GM12892 (cell line): ENCODE measurements at places on chromosomes 5 and 9.

DNA sequence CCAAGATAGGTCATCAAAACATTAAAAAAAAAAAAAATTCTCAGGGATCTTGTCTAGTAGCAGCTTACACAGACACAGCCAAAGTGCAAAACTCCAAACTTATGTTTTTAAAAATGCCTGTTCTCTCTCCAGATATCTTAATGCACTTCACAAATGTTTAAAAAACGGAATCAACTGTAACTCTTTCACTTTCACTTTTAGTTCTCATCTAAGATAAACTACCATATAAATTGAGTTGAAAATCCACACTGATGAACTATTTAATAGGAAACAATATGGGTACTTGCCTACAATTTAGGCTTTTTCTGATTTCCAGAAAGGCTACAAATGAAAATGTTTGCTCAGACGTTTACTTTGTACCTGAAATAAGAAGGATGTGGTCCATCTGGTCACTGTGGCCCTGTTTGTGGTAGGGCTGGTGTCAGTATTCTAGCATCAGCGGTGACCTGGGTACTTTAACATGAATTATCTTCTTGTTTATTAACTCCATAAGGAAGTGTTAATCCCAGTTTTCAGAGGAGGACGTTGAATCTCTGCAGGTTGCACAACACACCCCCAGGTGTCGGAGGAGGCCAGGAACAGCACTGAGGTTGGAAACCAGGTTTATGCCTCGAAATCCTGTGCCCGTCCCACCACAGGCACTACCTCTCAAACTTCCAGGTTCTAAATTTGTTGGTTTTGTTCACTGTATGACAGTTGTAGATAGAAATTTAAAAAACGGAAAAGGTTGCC is 13.3 kb upstream of the LPCAT1 start:
- no peak for DNase-seq

DNA sequence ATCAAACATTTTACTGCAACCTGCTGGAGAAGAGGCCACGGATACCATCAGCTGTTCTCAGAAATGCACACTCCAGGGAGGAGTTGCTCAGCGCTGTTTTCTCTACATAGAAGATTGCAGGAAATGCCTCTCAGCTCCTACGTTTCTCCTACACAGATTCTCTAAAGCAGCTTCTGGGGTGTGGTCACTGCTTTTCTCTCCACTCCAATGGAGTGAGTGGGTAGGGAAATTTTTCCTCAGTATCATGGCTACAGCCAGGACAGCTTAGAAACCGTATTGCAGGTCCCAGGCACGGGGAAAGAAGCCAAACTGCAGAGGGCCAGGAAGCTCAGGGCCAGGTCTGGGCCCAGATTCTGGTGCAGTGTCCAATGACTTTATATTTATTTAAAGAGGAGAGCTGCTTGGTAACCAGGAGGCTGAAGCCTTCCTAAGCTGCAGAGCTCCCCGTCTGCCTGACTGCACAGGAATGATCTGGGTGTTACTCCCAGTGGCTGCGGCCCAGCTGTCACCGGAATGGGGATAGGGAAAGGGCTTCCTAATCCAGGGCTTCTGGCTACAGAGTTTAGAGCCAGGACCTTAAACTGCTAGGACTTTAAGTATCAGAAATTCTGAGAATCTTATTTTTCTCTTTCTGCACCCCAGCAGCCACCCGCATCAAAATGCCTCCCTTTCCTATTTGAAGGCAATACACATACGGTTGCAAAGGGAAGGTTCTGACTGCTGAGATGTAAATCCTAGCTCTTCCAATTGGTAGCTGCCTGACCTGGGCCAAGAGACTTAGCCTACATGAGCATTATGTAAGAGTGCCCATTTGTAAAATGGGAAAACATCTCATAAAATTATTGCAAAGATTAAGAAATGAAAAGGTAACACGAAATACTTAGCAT is 1.4 kb upstream of the SPTAN1 start:
- DNase-seq = no peak

DNA sequence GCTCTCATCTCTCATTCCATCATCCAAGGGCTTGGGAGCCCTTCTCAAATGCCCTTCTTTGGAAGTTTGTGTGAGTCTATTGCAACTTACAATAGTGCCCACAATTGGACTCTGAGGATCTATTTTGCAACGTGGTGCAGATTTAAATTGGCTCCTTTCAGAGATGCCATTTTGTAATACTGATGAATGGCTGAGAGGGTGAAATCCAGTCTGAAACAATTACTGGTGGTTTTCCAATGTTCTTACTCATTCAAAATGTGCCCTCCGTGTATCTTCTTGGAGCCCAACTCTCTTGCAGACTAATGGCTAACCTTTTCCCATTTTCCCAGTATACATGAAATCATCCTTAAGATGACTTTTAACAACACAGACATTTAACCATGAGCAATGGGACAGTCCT is 6.1 kb downstream of the ZNF462 start:
- no peak for DNase-seq

DNA sequence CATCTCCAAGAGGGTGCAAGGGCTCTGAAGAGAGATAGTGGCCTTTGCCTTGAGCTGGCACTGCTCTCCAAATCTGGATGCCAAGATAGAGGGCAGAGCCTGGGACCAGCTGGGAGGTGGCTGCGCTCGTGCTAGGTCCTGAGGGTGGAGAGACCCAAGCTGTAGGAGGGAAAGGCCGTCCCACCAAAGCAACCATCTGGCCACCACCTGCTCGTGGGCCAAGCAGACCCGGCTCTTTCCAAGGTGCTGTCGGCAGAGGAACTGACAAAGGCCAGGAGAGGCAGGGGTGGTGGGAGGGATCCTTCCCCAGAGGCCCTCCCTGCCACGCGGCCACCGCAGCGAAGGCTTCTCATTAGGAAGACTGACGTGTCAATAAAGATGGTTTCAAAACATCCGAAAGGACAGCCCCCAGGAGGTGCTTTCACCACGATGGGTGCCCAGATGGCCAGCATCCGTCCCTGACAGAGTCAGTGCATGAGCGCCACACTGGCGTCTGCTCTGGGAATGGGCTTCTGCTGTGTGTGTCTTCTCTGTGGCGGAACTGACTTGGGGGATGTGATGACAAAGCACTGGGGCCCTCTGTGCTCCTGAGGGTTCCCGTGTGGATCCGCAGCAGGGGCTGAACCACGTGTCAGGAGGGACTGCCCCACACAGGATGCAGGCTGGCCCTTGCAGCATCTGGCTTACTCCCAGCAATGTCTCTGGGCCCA is 213.5 kb downstream of the FANCC start:
- DNase-seq = no peak

DNA sequence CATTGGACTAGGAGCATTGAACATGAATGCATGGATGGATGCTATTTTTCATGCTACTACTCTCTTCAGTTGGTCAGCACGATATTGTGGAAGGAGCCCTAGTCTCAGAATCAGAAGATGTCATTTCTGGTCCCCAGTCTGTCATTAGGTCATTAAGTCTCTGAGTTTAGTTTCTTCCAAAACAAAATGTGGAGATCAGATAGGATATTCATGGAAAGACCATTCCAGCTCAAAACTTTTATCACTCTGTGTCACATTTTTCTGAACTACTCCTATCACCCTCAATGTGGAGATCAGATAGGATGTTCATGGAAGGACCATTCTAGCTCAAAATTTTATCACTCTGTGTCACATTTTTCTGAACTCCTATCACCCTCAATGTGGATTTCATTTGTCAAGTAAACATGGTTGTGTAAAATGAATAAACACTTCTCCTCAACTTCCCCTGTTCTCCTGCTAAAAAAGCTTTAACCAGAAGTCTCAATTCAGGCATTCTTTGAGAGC is 296.8 kb downstream of the MRPS30 start:
- DNase-seq = no peak

- no peak for DNase-seq
Observed at GRCh38 chr5:68682400-68683160, 411.2 kb upstream of the SLC30A5 start.

- no peak for DNase-seq
Observed at GRCh38 chr9:112037281-112038016, 137.6 kb downstream of the SUSD1 start.

- no peak for DNase-seq
Observed at GRCh38 chr5:158802941-158803341, 296.8 kb downstream of the EBF1 start.

DNA sequence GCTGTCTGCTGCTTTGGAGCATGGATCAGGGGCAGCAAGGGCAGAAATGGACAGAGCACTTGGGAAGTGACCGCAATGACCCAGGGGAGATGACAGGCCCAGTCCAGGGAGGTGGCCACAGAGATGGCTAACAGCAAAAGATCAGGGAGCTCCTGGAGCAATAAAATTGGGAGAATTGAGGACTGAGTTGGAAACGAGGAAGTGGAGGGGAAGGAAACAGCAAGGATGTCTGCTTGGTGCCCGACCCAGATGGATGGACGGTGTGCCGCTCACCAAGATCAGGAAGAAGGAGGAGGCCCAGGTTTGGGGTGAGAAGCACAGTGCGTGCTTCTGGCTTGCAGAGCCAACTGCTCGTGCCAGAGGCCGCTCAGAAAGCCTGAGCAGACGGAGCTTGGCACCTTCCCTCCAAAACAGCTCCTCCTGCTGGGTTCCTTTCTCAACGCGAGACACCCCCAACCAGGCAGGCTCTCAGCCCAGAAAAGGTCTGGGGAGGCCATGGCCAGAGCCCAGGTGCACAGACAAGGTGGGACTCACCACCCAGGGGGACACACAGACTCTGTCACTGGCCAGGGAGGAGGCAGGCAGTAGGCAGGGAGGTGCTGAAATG is 1.7 kb upstream of the SLC34A1 start:
- DNase-seq = no peak

DNA sequence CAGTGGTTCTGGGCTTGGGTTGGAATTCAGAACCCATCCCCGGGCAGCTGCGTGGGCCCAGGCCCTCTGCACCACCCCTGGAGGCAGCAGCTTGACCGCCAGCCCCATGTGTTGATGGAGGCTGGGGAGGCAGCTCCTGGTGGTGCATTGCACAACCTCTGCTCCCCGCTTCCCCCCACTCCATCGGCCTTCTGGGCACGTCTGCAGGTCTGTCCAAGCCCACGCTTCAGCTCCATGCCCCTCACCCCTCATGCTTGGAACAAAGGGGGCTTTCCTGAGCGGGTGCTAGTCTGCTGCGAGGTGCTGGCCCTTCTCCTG is 1.4 kb downstream of the NCS1 start:
- DNase-seq = no peak

- DNase-seq = no peak
Observed at GRCh38 chr5:79507251-79508205, 6.4 kb downstream of the HOMER1 start.

- DNase-seq = no peak
Observed at GRCh38 chr5:34609951-34610441, 46.1 kb upstream of the RAI14 start.

GRCh38 chr9:86721843-86722705 is 225.2 kb downstream of the GAS1 start:
- no peak for DNase-seq

DNA sequence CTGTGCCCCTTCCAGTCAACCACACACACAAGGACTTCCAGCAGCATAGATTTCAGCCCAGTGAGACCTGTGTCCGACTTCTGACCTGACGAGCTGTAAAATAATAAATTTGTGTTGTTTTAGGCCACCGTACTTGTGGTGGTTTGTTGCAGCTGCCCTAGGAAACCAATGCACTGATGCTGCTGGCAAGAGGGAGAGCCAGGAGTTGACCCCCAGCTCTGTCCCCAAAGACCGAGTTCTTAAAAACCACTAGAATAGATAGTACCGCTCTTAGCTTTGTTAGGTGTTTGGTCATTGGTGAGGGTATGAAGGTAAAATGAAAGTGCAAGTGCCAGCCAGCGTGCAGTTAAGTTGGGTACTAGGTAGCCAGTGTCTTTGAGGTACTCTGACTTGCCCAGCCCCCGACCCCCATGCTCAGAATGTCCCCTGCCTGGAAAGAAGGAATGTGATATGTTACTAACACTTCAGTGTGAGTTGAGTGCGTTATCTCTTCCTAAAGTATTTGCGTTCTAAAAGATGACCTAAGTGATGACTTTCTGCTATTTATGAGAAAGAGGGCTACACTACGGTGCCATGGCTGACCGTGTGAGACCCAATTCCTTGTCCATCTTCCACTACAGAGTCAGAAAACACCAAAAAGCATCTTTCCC is 185.6 kb downstream of the AOPEP start:
- no peak for DNase-seq

- no peak for DNase-seq
Observed at GRCh38 chr9:134724912-134725604, 83.5 kb downstream of the COL5A1 start.

DNA sequence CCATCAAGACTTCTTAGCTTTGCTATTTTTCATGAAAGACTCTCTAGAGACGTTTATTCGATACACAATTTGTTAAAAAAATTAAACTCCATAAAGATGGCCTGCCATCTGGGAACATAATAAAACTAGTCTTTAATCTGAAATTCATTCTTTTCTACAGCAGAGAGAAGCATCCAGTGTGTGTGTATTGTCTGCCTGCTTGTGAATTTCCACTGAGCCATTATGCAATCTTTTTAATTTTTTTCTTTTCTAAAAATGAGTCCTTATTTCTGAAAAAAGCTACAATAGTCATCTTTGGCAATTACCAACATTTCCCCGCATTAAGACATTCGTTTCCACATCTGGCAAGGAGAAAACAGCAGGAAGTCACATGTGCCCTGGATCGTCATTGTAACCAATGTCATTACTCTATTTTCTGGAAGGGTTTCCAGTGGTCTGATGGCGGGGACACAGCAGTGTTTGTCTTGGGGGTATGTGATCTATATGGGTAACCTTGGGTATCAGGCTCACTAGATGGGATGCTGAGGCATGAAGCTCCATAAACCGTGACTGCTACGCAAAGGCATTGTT is 263.1 kb downstream of the MSX2 start:
- DNase-seq = no peak

DNA sequence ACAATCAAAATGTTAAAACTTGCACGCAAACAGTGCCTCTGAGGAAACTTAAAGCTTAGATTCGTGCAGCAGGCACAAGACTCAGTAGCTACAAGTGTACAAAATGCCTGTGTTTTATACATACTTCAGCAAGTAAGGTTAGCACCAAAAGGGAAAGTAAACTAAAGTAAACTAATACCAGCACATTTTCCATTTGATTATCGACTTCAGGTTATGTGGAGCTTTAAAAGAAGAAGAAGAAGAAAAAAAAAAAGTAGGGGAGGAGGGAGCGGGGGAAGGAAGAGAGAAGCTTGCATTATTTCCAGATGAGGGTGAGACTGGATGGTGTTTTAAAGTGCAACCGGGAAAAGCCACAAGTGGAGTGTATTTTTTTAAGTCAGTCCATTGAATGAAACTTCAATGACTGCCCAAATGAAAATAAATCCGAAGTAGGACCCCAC is 596 bp upstream of the ADAMTS6 start:
- no peak for DNase-seq

DNA sequence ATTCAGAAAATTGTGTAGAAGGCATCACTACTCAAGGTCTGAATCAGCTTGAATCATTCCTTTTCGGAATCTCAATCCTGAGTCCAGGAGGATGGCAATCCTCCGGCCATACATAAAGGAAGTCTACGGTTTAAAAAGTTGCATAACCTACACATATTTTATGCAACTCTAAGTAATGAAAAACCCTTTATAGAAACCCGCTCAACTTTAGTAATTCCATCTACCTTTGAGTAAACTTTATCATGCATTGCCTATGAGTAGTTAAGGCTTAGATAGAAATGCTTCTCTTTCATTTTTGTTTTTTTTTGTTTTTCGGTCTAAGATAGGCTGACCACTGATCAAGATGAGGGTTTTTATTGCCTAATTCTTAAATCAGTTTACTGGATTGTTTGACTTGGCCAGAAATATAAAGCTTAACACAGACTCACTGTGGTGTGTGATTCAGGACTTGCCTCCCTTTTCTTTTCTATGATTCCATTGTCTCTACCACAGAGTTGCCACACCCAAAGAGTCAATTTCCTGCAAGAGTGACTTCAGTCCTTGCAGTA is 85.0 kb downstream of the LURAP1L start:
- no peak for DNase-seq
